Naive thymus-derived CD8-positive, alpha-beta T cell (primary cell): ENCODE measurements at places on chromosomes 12 and 14. TPM values are rescaled to one million over a fixed set of nuclear protein-coding genes. Genes with fewer than 3 reads are reported as not detected.

The LRP1-AS gene
- total RNA-seq: not detected

The SFSWAP gene
- total RNA-seq: 108 TPM

The IL22 gene
- not detected for total RNA-seq

The CLEC1A gene
- total RNA-seq: not detected

The SDR9C7 gene
- total RNA-seq: not detected

The NXPH4 gene
- total RNA-seq: 0.55 TPM
